Suprapubic skin (tissue), 4 donors: ENCODE measurements at places on chromosomes 3 and 15. TPM values are rescaled to one million over a fixed set of nuclear protein-coding genes. Genes with fewer than 3 reads are reported as not detected.

DNA sequence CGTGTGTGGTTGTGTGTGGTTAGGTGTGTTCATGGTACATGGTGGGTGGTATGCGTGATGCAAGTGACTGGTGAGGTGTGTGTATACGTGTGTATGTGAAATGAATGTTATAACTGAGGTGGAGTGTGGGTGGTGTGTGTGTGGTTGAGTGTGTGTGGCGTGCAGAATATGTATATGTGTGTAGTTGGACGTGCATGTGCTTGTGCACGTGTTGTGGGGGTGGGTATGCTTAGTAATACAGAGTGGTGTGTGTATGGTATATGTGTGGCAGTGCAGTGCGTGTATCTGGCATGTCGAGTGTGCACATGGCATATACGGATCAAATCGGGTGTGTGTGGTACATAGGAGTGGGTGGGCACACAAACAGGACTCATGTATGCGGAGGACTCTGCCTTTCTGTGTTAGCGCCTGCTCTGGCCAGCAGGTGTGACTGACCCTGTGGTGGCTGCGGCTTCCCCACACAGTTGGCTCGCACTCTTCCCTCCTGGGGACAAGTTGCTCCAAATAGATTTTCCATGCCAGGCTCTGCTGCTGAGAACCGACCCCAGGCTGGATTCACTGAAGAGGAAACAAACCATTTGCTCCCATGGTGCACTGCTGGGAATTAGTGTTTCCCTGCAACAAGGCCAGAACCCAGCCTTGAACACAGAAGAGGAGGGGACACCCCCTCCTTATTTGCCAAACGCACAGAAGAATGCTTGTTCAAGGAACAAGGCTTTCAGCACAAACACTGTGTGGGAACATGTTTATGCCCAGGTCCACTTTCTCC, 1.2 kb upstream of the C3orf70 start:
- H3K4me3 ChIP-seq: peak overlapping the region; percentile 75
- no peak for DNase-seq

DNA sequence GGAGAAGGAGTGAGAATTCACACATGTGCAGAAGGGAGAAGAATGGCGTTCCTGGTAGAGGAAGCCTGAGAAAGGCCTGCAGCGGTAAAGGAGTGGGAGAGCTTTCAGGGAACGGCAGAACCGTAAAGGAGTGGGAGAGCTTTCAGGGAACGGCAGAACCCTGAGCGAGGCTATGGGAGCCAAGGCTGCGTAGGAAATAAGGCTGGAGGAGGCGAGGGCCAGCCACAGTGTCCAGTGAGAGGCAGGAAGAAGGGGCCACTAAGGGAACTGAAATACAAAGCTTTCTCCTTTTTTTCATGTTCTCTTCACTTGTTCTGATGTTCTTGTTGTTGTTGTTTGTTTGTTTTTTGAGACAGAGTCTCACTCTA, 41.6 kb downstream of the GOLGA6L10 start:
- no peak overlapping the region for H3K4me3 ChIP-seq
- no peaks in the 10 kb centered on the region for H3K27me3 ChIP-seq
- H3K4me1 ChIP-seq: no peaks in the 10 kb centered on the region
- H3K36me3 ChIP-seq: no peaks in the 10 kb centered on the region
- H3K27ac ChIP-seq: no peak overlapping the region
- peak; percentile 6 for DNase-seq

The HIGD2B gene
- total RNA-seq: not detected

GRCh38 chr3:55647670-55648069, 160.6 kb upstream of the WNT5A start:
- no peak for DNase-seq
- H3K4me3 ChIP-seq: no peak overlapping the region
- peaks cover 5% of the 10 kb centered on the region for H3K4me1 ChIP-seq
- no peaks in the 10 kb centered on the region for H3K36me3 ChIP-seq
- H3K27me3 ChIP-seq: peaks cover 15% of the 10 kb centered on the region

GRCh38 chr3:61861410-61861809, 300.0 kb downstream of the PTPRG start:
- no peaks in the 10 kb centered on the region for H3K4me1 ChIP-seq
- no peak overlapping the region for H3K4me3 ChIP-seq
- no peaks in the 10 kb centered on the region for H3K27me3 ChIP-seq

DNA sequence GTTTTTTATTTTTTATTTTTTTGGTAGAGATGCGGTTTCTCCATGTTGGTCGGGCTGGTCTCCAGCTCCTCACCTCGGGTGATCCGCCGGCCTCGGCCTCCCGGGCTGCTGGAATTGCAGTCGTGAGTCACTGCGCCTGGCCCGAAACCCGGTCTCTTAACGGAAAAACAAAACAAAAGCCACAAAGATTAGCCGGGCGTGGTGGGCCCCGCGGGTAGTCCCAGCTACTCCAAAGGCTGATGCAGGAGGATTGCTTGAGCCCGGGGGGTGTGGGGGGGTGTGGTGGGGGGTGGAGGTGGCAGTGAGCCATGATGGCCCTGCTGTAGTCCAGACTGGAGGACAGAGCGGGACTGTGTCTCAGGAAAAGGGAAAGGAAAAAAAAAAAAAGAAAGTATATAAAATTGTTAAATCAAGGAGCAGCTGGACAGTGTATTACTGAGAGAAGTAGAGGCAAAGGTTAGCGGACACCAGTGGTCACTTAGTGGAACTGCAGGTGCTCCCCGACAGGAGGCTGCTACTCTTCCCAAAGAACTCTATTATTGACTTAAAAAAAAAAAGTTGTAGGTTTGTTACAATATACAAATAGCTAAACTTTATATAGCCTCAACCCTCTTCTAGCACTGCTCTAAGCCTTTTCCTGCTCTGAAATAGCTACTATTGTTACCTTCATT, 30.3 kb upstream of the TUBGCP5 start:
- H3K4me3 ChIP-seq: no peak overlapping the region
- peaks cover 8% of the 10 kb centered on the region for H3K4me1 ChIP-seq
- H3K36me3 ChIP-seq: no peaks in the 10 kb centered on the region
- H3K27me3 ChIP-seq: no peaks in the 10 kb centered on the region
- DNase-seq: no peak
